ENCODE measurements at places on chromosomes 2 and 18.

- DNase-seq = no peak
These were observed 455.5 kb upstream of the MEIS1 start for GRCh38 chr2:65979446-65979845.

- peak; percentile 92 for DNase-seq
These were observed 137.2 kb downstream of the TRIM43 start for GRCh38 chr2:95728878-95729596.

- DNase-seq = no peak
These were observed 93.3 kb downstream of the CDH20 start for GRCh38 chr18:61426492-61427053.

- DNase-seq = no peak
These were observed 1245.2 kb upstream of the CELF4 start for GRCh38 chr18:38810789-38811188.

- peak; percentile 19 for DNase-seq
These were observed 1.7 kb downstream of the ACVR2A start for GRCh38 chr2:147846412-147847081.

DNA sequence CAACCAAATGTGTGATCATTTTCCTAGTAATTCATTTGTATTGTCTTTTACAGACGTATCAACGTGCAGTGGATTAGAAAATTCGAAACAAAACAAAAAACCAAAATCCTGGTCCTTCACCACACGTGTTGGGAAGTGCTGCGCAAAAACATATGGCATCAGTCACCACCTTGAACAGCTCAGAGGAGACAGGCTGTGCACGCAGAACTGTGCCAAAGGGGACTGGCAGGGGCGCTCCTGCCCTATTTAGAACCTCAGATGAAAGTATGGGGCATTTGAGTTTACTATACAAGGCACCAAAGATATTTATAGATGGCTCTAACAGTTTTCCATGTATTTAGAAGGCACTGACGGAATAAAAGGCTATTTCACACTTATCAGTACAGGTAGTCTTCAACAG is 42.3 kb downstream of the NOL10 start:
- no peak for DNase-seq

DNA sequence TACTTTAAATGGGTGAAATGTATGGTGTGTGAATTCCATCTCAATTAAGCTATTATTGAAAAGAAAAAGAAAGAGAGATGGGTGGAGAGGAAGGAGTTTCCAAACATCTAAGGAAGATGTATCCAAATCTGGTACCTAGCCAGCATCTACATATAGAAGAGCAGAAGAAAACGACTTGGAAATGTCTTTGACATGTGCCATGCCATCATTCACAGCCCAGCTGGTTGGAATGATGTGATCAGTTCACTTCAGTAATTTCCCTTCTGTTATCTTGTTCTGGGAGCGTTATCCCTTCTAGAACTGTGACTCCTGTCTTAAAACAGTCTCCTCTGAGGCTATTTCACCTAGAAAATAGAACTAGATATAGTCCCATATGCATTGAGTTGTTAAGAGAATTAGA is 312.8 kb upstream of the GYPC start:
- DNase-seq = no peak

DNA sequence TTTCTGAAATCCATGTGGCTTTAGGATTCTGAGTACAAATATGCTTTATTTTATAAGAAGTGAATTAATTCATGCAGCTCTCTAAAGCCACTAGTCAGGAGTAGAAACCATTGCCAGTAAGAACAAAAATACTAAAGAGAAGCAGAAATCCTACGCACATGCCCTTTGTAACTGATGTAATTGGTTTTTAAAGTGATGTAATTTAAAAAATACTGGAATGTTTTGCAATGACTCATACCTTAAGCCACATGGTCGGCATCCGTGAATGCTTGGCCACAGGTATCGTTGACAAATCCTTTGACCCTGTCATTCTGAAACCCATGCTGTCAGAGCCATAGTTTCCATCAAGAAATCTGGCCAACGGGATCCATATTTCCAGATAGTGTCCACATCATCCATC is 213.3 kb downstream of the ACKR3 start:
- no peak for DNase-seq

- DNase-seq = no peak
These were observed 8.3 kb upstream of the MRPL33 start for GRCh38 chr2:27762951-27763906.

Data from fibroblast of pulmonary artery (primary cell).